ENCODE measurements at places on chromosomes 3 and 15.
A peak's percentile ranks its signal among the peaks of the same experiment; 100 is the strongest.

- DNase-seq = no peak
These were observed 144.7 kb upstream of the IQSEC1 start for GRCh38 chr3:13217736-13218540.

DNA sequence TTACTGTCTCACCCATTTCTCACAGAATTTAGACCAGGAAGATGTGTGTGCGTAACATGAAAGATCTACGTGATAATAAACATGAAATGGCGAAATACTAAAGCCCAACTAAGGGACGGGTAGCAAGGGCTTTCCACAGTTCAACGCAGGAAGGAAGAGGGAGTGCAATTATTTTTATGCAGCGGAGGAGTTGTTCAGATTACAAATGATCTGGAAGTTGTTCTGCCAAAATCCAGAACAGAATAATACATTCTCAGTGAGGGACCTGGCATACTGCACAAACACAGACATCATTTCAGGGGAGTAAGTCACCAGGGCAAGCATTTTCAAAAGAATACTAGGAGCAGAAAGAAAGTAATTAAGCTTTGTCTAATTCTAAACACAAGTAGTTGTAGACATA, 133.6 kb upstream of the RAP2B start:
- peak; percentile 68 for DNase-seq

DNA sequence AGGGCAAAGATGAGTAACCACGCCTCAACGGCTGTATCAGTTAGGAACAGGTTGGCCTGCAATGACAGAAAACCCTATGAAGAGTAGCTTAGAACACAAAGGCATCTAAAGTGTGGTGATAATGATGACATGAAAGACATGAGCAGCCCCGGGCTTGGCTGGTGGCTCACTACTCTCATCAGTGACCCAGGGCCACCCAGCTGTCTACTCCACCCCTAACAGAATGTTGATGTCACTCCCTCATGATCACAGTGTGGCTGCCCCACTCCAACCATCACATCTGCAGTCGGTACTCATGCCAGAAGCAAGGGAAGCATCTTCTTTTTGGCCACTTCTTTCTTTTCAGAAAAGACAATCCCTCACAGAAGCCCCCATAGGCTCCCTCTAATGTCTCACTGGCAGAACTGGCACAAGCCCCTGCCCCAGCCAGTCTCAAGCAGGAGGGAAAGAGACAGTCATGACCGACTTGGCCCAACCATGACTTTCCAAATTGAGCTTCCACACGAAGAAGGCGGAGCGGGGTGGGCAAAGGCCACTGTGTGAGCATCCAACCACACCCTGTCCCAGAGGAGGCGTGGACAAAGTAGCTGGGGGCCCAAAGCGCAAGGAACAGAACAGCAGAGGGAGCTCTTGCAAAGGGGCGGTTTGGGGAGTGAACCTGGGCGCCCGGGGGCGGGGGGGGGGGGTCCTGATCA, 72.0 kb upstream of the IQSEC1 start:
- peak; percentile 28 for DNase-seq

GRCh38 chr15:63250312-63250965, 27.0 kb upstream of the APH1B start:
- DNase-seq = no peak

GRCh38 chr3:155500194-155500818, 206.8 kb upstream of the STRIT1 start:
- no peak for DNase-seq

GRCh38 chr15:84880822-84881519, 3.5 kb upstream of the SLC28A1 start:
- DNase-seq = no peak

- no peak for DNase-seq
These were observed 35.0 kb upstream of the TNFAIP8L3 start for GRCh38 chr15:51129535-51130188.

DNA sequence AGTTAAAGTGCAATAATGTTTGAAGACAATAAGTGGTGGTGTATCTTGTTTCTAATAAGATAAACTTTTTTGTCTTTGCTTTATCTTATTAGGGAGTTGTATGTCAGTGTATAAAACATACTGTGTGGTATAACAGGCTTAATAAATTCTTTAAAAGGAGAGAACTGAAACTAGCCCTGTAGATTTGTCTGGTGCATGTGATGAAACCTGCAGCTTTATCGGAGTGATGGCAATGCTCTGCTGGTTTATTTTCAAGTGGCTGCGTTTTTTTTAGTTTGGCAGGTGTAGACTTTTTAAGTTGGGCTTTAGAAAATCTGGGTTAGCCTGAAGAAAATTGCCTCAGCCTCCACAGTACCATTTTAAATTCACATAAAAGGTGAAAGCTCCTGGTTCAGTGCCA, 2.7 kb downstream of the RPL15 start:
- DNase-seq = no peak

- DNase-seq = no peak
These were observed 606.7 kb upstream of the MDFIC2 start for GRCh38 chr3:70919091-70919490.

DNA sequence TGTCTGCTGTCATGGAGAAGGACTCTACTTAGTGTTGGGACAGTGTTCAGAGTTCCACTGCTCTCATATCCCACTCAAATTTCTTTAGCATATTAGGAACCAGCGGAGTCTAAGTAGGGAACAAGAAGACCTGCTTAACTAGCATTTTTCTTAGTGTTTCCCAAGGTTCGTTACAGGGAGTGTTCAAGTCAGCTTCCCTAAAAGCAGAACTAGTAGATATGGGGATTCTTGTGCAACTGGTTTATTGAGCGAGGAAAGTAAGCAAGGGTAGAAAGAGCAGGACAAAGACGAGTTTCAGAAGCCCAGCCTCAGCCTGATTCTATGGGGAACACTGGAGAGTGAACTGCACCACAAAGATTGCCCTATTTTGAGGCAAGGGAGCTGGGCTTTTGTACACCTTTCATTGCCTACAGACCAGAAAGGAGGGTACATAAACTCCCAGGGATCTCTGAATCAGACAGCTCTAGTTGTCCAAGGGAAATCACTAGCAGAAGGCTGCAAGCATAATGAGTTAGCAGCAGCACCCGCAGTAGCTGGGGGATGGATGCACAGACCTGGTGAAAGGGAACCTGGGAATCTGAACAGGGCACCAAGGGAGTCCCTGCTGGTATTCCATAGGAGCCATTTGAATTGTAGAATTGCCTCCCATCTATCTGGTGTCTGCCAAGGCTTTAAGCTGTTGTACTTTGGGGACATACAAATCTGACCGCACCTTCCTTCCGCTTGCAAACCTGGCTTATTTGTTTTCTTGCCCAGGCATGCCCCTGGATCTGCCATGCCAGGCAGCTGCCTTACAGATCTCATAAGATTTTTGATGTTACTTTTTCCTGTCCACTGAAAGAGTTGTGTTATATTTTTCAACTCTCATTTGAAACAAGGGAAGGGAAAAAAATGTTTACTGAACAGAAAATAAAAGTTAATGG, 15.1 kb downstream of the CMTM7 start:
- peak; percentile 78 for DNase-seq

GRCh38 chr15:48315041-48315440, 16.2 kb upstream of the DUT start:
- DNase-seq = no peak

- no peak for DNase-seq
These were observed 373.1 kb downstream of the MFSD1 start for GRCh38 chr3:159174715-159175692.

GRCh38 chr3:169662843-169663160, 710 bp downstream of the MECOM start:
- DNase-seq = peak; percentile 69

- no peak for DNase-seq
These were observed 16.9 kb downstream of the NR2F2 start for GRCh38 chr15:96347181-96348111.

GRCh38 chr15:53791581-53791980, 32.1 kb upstream of the WDR72 start:
- no peak for DNase-seq

DNA sequence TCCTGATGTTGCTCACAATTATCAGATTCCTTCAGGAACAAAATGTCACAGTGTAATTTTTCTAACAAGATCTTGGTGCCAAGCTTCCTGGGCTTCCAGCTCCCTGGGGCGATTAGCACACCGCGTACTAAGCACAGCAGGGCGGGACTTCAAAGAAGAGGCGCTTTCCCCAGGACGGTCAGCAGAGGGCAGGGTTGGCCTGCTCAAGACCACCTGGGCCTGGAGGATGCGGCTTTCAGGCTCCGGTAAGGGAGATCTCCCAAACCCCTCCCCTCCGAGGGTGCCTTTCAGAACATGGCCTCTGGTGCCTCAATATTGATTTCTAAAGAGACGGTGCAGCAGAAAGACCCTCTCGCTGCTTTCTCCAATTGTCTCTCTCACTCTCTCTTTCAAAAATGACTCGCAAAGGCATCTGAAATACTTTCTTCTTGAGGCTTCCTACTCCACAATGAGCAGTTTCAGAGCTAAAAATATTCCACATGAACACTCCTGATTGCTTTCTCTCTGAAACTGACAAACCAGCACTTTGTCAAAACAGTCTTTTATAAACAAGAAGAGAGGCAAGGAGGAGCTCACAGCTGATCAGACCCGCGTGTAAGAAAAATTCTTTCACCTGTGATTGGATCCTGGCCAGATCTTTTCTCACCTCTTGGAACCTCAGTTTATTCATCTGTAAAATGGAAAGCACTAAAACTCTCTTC, 154.0 kb downstream of the ADAMTS9 start:
- DNase-seq = peak; percentile 85

GRCh38 chr15:73282567-73283365, 86.0 kb downstream of the HCN4 start:
- DNase-seq = peak; percentile 54

DNA sequence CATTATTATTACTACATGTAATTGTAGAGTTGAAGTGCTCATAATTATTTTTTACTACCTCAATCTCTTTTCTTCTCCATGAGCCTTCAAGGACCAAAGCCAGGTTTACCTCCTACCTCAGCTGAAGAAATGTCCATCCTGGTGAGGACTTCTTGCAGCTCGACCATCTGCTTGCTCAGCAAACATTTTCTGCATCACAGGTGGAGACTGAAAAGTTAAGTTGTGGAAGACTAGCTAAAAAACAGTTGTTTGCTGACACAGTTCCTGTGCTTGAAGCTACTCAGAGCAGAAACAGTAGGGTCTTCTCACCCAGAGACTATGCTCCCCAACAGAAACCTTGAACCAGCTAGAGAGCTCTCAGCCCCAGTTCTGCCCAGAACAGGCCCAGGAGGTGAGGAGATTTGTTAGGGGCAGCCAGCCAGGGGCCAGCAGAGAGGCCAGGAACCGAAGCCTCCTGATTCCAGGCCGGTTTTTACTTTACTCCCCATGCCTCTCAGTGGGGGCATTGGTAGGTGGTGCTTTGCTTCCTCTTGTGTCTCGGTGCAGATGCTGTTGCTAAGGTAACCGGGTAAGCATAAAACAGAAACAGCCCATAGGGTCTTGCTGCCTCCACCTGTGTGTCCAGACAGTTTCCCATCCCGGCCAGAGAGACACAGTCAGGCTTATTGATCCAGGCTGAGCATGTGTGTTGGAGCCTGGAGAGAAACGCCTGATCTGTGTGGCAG, 54.9 kb downstream of the CCNL1 start:
- DNase-seq = no peak

GRCh38 chr3:105444725-105445124, 78.0 kb downstream of the ALCAM start:
- DNase-seq = no peak

- no peak for DNase-seq
These were observed 78.4 kb upstream of the LRTM1 start for GRCh38 chr3:55006244-55006676.

GRCh38 chr3:31133541-31133940, 239.1 kb upstream of the GADL1 start:
- no peak for DNase-seq

DNA sequence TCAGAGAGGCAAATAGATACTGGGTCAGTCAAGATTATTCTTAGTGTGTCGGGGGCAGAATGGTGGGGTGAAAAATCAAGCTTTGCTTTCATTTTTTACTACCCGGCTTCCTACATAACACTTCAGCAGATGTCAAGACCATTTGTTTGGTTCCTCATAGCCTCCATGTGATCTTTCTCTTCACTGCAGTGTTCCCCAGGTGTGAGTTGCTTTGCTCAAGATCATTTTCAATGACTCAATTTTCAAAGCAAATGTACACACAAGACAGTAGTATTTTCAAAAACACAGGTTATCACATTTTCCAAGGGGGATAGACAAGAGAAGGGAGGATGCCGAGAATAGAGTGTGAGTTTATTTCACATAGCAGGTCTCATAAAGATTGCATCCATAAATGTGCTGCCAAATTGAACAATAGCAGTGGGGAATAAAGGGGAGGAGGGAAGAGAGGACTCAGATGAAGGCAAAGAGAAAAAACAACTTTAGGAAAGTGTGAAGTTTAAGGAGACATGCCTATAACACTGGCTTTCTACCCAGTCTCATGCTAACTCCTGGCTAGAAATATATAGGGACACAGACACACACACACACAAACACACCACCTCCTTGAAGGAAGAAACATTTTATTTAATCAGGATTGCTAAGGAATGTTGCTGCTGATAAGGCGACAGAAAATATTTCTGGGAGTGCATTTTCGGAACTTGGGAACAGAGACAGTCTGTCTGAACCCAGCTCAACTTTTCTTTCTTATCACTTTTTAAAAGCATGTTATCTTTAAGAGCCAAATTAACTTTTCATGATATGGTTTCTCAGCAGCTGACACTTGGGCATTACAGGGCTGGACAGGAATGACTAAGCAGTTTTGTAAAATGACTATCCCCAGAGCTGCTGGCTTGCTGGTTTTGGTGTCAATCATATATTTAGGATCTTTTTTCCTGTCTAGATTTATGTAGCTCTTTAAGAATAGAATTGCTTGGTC, 402.4 kb downstream of the RBMS3 start:
- DNase-seq = peak; percentile 82

DNA sequence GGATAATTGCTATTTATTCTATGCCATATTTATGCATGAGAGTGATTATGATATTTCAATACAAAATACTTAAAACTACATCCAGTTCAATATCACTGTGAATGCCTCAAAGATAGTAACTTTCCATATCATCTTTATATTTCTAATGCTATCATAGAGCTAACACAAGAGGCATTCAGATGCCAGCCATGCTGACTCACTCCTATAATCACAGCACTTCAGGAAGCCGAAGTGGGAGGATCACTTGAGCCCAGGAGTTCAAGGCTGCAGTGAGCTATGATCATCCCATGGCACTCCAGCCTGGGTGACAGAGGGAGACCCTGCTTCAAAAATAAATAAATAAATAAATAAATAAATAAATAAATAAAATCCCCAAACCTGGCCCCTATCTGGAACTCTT, 498.7 kb downstream of the EPHA3 start:
- DNase-seq = no peak

GRCh38 chr15:82730022-82730530, 20.4 kb upstream of the AP3B2 start:
- DNase-seq = no peak

DNA sequence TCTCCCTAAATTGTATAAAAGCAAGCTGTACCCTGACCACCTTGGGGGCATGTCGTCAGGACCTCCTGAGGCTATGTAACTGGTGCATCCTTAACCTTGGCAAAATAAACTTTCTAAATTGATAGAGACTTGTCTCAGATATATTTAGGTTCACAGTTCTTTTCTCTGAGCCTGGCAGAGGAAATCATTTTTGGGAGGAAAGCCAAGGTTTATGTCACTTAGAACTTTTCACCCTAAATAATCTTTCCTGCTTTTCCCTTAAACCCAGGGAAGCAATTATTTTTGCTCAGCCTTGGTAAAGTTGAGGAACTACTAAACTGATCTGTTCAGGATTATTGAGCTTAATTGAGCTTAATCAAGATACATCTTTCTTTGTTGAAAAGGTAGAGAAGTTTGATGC, 608.9 kb downstream of the PDCD6IP start:
- no peak for DNase-seq

GRCh38 chr3:54736459-54736858, 191.4 kb downstream of the LRTM1 start:
- no peak for DNase-seq

Data from hematopoietic multipotent progenitor cell treated with erythropoietin and hydrocortisone succinate and interleukin-3 and kit ligand, for 4 days (in vitro differentiated cells).